ENCODE measurements at places on chromosomes 16 and 17. TPM values are rescaled to one million over a fixed set of nuclear protein-coding genes. Genes with fewer than 3 reads are reported as not detected.

PRSS8 gene
- 138 TPM for total RNA-seq

GLIS2 gene
- 24.5 TPM for total RNA-seq

NPIPB13 gene
- 20.5 TPM for total RNA-seq

TMEM114 gene
- total RNA-seq, result not detected

ZMYND15 gene
- 2.5 TPM for total RNA-seq

MYH13 gene
- total RNA-seq, result not detected

NFATC2IP gene
- 92.3 TPM for total RNA-seq

PGAP6 gene
- total RNA-seq, result 78.5 TPM

KCNJ18 gene
- not detected for total RNA-seq

MT1A gene
- not detected for total RNA-seq

HOXB1 gene
- not detected for total RNA-seq

HCRT gene
- not detected for total RNA-seq

TRIM72 gene
- not detected for total RNA-seq

ABCC12 gene
- total RNA-seq, result not detected

CPNE2 gene
- total RNA-seq, result 12.9 TPM

KCNG4 gene
- not detected for total RNA-seq

GID4 gene
- 7.4 TPM for total RNA-seq

CTF1 gene
- total RNA-seq, result 1.9 TPM

CCL4L2 gene
- total RNA-seq, result not detected

CLEC18A gene
- 3.6 TPM for total RNA-seq

ATP2A1 gene
- 5.7 TPM for total RNA-seq

SCN4A gene
- total RNA-seq, result not detected

USP43 gene
- total RNA-seq, result 8.5 TPM

ZPBP2 gene
- total RNA-seq, result not detected

PLLP gene
- 38.3 TPM for total RNA-seq

HSD17B2 gene
- 16.2 TPM for total RNA-seq

CNTROB gene
- total RNA-seq, result 28.2 TPM

TEX14 gene
- total RNA-seq, result 0.07 TPM

CMTM1 gene
- total RNA-seq, result 48.4 TPM

CES5A gene
- not detected for total RNA-seq

SDR42E1 gene
- total RNA-seq, result 33.0 TPM

SLC47A1 gene
- total RNA-seq, result not detected

TMEM235 gene
- not detected for total RNA-seq

ATP6V0A1 gene
- total RNA-seq, result 141 TPM

SOX9 gene
- total RNA-seq, result 173 TPM

SMIM36 gene
- not detected for total RNA-seq

G6PC1 gene
- total RNA-seq, result not detected

ZFP3 gene
- not detected for total RNA-seq

FBXW10 gene
- 0.50 TPM for total RNA-seq
